ENCODE measurements at places on chromosomes 7 and 10.

- no peak for DNase-seq
These were observed 5.3 kb downstream of the LAMB4 start for GRCh38 chr7:108124820-108125219.

GRCh38 chr7:108464743-108465142 lies 8.5 kb upstream of the NRCAM start:
- DNase-seq, result no peak

- DNase-seq, result no peak
These were observed 6.7 kb downstream of the PNLIPRP2 start for GRCh38 chr10:116627386-116627933.

- no peak for DNase-seq
These were observed 13.6 kb downstream of the NKX1-2 start for GRCh38 chr10:124436191-124436638.

DNA sequence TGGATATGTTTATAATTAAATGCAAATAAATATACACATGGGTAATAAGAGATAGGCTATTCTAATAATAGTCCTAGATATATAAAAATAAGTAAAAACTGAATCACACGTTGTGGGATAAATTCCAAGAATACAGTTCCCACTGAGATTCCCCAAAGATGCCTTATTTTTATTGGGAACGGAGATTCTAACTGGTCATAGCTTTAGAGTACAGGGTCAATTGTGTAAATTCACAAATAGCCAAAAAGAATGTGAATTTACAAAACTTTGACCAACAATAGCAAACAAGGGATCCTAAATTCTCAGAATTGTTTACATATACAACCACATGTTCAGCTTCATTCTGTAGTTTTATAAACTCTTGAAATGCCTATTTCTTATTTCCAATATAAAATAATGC lies 65.0 kb downstream of the VSTM4 start:
- DNase-seq, result no peak

GRCh38 chr7:129517931-129518330 lies 15.6 kb downstream of the SMKR1 start:
- DNase-seq, result no peak

- DNase-seq, result no peak
These were observed 140.3 kb downstream of the ABCA13 start for GRCh38 chr7:48311464-48312100.

- no peak for DNase-seq
These were observed 218.0 kb upstream of the IGFBP3 start for GRCh38 chr7:46139079-46139478.

DNA sequence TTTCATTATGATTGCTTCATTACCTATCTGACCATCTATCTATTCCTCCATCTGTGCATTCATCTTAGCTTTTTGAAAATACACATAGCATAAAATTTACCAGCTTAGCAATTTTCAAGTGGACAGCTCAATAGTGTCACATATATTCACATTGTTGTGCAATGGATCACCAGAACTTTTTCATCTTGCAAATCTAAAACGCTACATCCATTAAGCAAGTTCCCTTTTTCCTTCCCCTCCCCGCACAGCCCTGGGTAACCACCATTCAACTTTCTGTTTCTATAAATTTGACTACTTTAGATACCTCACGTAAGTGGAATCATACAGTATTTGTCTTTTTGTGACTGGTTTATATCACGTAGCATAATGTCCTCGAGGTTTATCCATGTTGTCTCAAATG lies 78.0 kb upstream of the ADRB1 start:
- peak; percentile 15 for DNase-seq

GRCh38 chr7:25846722-25847121 lies 305.3 kb upstream of the NFE2L3 start:
- DNase-seq, result no peak

DNA sequence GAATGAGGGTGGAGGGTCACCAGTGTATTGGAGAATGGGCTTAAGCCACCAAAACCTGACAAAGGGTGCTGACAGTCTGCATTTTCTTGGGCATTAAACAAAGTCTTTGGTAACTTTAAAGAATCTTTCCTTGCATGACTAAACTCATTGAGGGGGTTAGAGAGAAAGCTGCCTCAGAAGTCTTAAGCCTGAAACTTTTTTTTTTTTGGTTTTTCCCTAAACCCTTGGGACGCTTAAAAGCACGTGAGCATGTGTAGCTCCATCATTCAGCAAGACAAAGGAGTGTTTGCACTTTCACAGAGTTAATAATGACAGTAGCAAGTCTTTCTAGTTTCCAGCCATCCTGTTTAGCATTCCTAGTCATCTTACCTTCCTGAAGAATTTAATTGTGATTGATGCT lies 110.7 kb downstream of the LRMDA start:
- no peak for DNase-seq

DNA sequence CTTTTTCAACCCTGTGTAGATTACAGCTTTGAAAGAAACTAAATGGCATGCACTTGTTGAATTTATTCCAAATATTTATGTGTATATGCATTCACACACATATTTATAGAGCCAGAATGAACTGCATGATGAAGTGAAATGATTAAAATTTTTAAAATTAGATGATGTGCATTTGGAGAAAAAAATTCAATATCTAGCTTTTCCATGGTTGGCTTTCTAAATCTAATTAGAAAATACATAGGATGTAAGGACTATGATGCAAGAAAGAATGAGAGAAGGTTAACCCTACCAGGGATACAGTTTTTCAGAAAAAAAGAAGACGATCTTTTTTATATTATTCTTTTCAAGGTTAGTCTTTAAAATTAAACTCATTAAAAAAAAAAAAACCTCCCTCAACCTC lies 204.5 kb downstream of the TRIL start:
- no peak for DNase-seq

- no peak for DNase-seq
These were observed 34.4 kb upstream of the SLC29A4 start for GRCh38 chr7:5248201-5248885.

DNA sequence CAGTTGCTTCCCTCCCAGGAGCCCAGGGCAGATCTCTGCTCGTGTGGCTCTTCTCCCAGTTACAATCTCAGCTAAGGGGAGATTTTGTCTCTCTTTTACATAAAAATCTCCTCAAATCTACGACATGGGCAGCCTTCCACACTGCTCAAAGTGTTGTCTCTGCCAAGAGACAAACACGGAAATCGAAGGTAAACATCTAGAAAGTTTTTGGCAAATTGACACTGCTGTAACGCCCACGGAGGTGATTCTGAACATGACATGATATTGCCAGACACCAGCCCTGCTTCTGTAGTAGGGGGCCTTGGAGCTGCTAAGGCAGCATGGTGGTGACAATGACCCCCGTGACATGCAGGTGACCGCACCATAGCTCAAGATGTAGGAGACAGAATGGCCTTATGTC lies 128.3 kb downstream of the CCDC3 start:
- DNase-seq, result no peak

- DNase-seq, result no peak
These were observed 53.7 kb upstream of the MAGI2 start for GRCh38 chr7:79507131-79507530.

GRCh38 chr10:45464958-45465567 lies 91.0 kb downstream of the ALOX5 start:
- DNase-seq, result peak; percentile 71

DNA sequence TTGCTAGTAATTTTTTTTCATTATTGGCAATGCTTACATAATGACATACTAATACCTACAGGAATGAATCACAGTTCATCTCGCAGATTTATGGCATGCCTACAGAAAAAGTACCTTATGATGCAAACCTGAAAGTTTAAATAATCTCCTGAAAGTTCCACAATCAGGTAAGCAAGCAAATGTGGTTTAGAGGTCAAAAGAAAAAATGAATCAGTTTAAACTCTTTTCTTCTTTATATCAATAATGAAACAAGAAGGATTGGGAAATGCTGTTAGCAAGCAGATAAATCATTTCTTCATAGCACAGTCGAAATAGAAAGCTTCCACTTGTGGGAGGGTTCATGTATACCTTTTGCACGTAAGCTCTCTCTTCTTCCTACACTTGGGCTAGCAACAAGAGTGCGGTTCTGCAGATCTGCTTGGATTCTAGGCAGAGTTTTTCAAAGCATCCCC lies 53.7 kb upstream of the MTPN start:
- DNase-seq, result no peak

GRCh38 chr7:99385564-99385963 lies 11.0 kb downstream of the ARPC1B start:
- DNase-seq, result no peak

- DNase-seq, result no peak
These were observed 337.9 kb downstream of the FGFR2 start for GRCh38 chr10:121260377-121260776.

DNA sequence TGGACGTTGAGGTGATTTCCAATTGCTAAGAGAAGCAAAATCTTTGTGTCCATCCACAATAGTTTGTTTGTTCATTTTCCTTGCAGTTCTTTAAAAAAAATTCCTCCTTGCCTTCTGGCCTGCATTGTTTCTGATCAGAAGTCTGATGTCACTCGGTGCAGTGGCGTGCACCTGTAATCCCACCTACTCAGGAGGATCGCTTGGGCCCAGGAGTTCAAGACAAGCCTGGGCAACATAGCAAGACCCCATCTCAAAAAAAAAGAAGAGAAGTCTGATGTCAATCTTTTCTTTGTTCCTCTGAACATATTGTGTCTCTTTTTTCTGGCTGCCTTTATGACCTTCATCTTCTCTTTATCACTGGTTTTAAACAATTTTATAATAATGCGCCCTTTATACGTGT lies 13.5 kb upstream of the OCM start:
- no peak for DNase-seq

GRCh38 chr7:136405931-136406777 lies 429.0 kb upstream of the MTPN start:
- peak; percentile 25 for DNase-seq

- no peak for DNase-seq
These were observed 13.8 kb downstream of the EN2 start for GRCh38 chr7:155471718-155472117.

- DNase-seq, result no peak
These were observed 169.1 kb downstream of the EGFR start for GRCh38 chr7:55187701-55188491.

DNA sequence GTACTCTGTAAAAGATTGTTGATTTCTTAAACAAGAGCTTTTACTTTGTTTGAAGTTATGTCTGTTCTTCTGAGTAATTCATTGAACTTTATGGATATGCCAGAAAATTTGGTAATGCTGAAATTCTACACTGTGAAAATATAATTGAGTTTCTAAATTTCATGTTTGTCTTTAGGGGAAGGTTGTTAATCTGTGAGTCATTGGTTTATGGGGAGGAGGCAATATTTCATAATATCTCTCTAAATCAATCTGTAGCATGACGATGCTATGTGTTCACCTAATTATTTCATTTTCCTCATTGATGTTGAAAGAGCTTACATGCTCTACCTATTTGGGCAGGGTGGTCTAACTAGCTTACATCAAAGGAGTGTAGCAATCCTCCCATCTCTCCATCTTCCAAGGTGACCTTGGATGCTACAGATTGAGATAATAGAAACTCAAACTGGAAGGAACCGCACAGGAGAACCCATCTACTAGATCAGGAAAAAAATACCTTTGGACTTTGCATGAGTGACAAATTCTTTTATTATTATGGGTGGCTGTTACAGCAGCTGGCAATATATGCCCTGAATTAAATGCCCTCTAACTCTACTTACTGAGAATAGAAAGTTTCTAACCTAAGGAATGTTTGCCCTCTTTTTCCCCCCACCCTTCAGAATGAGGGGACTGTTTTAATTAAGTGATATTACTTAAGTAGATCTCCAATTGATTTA lies 8.4 kb upstream of the SNX13 start:
- DNase-seq, result no peak

DNA sequence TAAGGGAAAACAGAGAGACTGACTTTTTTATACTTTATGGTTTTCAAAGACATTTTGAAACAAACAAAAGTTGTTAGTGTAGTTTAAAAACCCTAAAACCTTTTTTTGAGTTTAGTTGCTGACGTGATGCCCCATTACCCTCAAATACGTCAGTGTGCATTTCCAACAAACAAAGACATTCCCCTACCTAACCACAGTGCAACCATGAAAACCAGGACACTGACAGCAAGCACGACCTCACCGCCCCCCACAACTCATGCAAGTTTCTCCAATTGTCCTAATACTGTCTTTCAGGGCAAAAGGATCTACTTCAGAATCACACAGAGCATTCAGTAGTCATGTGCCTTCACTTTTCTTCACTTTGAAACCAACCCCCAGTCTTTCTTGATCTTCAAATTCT lies 75.0 kb downstream of the WNT2 start:
- no peak for DNase-seq

GRCh38 chr10:71081229-71081560 lies 131.2 kb upstream of the UNC5B start:
- DNase-seq, result no peak

DNA sequence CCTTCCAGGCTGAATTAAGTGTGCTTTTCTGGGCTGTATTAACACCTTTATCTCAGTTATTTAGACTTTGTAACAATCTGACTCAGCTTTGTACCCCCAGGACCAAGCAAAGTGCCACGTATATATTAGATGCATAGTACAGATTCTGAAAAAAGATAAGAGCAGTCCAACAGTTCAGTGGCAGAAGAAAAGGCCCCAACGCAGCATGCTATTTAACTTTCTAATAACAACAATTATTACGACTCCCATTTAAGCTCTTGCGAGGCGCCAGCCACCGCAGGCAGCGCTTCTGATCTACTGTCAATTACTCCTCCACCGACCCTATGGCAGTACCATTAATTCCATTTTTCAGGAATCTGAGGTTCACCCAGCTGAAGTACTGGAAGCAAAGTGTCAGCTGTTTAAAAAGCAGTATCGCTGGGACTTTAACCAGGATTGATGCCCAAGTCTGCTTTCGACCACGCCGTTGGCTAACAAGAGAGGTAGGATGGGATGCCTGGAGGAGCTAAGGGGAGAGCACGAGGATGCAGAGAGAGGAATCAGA lies 638 bp downstream of the LIPA start:
- DNase-seq, result no peak

- no peak for DNase-seq
These were observed 30.5 kb downstream of the TACC2 start for GRCh38 chr10:122019414-122019975.

DNA sequence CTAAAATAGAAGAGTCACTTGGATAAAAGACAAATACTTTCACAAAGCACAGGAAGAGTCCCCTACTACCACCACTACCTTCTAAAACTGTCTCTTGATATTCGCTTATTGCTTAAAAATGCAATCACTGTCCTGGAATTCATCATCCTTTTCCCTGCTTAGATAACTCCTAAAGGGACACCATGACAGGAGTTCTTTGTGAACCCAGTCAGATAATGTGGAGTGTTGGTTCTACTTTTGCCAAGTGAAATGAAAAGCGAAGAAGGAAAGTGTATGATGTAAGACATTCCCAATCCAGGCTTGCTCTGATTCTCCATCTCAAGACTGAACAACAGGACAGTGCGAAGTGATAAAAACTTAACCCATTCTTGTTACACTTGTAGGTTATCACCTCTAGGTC lies 103.0 kb downstream of the MTERF1 start:
- no peak for DNase-seq
